ENCODE measurements at places on chromosomes 2 and 18. TPM values are rescaled to one million over a fixed set of nuclear protein-coding genes. Genes with fewer than 3 reads are reported as not detected.

DNA sequence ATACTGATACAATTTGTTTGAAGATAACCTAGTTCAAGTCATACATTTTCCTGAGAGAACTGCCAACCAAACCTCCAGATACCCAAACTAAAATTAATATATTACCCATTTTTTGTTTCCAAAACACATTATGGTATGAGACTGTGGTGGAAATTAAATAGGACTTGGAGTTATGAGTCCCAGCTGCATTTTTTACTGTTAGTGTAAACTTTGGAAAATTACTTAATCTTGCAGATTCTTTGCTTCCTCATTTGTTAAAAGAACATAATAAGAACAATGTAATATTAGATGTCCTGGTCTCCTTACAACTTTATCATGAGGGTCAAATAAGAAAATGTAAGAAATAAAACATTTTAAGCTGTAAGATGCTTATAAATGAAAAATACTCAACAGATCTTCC lies 98.2 kb upstream of the TRIB2 start:
- DNase-seq = no peak

- DNase-seq = no peak
These were observed 7.0 kb upstream of the FAM178B start for GRCh38 chr2:96993367-96993766.

DNA sequence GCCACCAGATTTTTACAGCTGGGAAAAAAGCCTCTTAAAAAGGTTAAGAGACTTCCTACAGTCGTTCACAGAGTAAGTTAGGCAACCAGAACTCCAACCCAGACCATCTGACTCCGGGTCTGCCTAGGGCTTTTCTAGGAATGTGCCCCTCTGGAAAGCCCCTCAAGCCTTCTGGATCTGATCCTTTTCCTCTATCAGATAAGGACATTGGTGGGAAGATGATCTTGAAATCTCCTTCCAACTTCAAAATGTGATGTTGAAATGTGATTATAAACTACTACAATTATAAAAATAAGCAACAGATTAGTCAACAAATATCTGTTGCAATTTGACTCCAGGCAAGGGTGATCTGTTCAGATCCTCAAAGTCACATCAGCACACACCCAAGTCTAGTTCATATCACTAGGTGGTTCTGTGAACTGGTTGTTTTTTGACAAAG lies 270.4 kb downstream of the ARHGAP15 start:
- DNase-seq = no peak

DNA sequence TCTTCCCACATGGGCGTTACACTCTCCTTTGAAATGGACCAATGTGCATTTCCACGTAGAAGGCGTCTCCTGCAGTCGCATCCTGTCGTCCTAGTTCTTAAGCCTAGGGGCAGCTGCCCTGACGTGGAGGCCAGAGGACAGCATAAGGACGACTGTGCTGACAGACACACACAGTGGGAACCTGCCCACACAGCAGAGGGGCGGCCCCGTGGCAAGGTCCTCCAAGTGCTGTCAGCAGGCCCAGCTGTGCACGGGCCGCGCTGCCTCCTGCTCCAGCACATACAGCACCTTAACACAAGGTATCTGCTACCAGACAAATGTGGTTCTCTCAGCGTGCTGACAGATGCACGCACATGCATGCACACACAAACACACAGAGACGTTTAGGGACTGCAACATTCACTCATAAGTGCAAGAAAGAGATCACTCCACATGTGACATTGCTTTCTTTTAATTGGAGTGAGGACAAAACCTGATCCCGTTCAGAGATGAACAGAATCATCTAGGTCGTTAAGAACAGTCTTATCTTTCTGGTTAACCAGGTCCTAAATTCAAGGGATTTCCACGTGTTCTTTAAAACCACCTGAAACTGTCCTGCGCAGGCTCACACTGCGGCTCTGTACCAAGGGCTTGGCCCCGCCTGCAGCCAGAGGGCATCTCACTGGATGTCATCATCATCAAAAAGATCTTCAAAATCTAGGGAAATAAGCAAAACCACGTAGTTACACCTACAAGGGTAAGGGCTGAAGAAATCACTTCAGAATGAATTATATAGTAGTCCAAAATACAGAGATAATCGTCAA lies 5.5 kb downstream of the COPS9 start:
- DNase-seq = no peak

DNA sequence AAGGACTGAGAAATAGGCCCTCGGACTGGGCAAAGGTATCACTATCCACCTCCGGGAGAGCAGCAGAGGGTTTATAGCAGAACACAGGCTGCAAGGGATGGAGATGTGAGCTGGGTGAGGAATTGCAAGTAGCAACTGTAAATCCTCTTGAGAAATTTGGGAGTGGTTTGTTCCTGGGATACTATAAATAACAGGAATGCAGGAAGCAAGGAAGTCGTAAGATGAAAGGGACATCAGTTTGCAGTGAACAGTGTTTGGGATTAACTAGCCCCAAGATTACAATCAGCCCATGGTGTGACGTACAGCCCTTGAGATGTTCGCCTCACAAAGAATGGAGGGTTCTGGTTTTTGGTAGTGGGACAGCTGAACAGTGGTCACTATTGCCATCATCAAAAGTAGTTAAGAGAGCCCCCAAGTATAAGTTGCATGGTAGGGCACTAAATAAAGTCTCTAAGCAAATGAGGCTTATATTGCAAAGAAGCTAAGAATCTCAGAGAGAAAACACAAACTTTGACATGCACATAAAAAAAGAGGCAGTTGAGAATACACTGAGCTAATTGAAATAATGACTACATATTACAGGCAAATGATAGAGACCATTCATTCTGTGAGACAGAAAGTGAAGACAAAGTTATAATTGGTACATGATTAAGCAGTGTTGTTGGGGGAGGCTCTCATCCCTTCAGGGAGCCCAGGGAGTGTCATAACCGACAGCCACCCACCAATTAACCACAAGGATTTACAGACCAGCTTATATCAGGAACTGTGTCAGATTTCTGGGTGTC lies 362.5 kb upstream of the ACVR2A start:
- DNase-seq = no peak

GRCh38 chr2:126792186-126792585 lies 106.5 kb upstream of the TEX51 start:
- DNase-seq = no peak

GRCh38 chr2:54556621-54557121 lies 100.5 kb downstream of the SPTBN1 start:
- DNase-seq = no peak

DNA sequence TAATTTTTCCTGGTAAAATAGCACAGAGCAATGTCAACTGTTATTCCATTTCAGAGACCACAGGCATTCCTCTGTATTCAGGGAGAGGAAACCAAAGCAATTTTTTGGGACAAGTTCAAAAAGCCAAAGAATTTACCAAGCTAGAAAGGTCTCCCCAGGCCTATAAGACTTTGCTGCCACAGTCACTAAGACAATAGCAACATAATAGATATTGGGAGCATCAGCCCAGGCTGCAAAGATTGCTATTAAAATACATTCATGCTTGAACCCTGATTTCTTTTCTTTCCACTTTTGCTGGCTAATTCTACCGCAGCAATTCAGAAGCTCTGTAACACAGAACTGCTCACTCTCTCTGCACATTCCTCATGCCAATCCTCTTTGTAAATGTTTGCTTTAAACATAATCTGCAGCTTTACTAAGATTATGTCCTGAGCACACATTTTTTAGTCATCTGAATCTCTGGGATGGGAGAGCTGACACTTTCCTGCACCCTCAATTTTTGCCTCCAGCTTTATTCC lies 76.3 kb downstream of the CLHC1 start:
- DNase-seq = no peak

- no peak for DNase-seq
These were observed 898.7 kb downstream of the BCL11A start for GRCh38 chr2:59654710-59655109.

GRCh38 chr2:85901155-85901554 lies 12.4 kb upstream of the ST3GAL5 start:
- no peak for DNase-seq

DNA sequence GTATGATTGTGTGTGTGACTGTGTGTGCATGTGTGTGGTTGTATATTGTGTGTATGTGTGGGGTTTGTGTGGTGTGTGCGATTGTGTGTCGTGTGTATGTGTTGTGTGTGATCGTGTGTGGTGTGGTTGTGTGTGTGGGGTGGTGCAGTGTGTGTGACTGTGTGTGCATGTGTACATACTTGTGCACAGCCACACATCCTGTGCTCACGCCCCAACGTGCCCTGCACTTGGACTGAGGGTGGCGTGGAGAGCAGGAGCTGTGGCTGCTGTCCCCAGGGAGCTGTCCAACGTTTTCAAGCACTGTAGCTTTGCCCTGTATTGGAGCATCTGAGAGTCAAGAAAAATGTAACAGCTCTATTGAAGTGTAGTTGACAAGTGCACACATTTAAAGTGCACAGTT lies 243.2 kb upstream of the HDAC4 start:
- DNase-seq = no peak

DNA sequence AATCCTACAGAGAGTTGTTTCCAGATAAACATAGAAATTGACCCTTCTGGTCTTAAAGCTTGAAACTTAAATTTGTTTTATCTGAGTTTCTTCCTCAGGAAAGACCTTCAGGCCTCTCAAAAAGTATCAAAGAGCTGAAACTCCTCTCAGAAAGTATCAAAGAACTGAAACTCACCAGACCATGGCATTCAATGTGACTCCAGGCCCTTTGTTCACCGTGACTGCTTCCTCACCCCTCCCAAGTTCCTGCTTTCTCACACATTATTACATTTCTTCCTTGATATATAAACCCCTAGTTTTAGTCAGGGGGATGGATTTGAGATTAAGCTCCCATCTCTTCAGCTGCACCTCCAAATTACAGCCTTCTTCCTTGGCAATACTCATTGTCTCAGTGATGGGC lies 6.0 kb downstream of the ANKMY1 start:
- DNase-seq = no peak

DNA sequence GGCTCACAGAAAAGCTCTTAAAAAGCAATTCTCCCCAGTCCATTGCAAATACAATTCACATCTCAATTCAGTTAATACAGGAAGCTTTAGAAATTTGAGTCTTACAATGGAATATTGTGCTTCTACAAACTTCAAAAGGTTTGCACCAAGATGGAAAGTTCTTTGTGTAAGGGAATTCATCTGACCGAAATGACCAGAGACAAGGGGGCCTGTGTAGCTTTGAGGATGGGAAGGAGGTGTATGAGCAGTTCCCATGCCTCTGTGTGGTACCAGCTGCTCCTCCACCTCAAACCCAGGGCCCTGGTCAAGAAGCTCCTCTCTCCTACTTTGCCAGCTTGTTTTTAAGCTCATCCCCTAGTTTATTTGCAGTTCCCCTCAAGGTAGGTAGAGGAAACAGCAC lies 312.8 kb upstream of the PKDCC start:
- no peak for DNase-seq

- no peak for DNase-seq
These were observed 105.0 kb downstream of the GPD2 start for GRCh38 chr2:156541229-156541628.

DNA sequence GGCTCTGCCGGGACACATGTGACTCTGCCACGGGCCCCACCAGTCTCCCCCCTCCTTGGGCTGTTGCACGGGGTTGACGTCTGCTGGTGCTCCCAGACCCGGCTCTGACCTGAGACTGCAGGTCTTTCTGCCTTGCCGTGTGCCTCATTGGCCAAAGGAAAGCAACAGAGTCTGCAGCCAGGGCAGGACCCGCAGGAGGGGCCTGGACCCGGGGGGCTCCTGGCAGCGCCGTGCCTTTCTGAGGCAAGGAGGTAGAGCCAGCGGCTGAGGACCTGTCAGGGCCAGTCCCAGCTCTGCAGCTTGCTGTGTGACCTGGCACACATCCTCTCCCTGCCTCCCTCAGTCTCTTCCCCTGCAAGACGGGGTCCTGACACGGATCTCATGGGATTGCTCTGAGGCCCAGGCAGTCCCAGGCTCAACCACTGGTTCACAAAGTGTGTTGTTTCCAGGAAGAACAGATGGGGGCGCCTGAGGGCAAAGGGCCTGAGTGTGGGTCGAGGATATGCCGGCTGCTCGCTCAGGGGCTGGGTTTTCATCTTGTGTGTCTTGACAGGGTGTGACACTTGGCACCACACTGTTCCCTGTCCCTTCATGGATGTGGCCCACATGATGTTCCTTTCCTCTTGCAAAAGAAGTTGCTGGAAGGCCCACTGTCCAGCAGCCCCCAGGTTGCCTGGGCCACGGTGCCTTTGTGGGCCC lies 9.0 kb downstream of the CAPN10 start:
- DNase-seq = no peak

- DNase-seq = no peak
These were observed 218.6 kb downstream of the DYM start for GRCh38 chr18:49241852-49242251.

DNA sequence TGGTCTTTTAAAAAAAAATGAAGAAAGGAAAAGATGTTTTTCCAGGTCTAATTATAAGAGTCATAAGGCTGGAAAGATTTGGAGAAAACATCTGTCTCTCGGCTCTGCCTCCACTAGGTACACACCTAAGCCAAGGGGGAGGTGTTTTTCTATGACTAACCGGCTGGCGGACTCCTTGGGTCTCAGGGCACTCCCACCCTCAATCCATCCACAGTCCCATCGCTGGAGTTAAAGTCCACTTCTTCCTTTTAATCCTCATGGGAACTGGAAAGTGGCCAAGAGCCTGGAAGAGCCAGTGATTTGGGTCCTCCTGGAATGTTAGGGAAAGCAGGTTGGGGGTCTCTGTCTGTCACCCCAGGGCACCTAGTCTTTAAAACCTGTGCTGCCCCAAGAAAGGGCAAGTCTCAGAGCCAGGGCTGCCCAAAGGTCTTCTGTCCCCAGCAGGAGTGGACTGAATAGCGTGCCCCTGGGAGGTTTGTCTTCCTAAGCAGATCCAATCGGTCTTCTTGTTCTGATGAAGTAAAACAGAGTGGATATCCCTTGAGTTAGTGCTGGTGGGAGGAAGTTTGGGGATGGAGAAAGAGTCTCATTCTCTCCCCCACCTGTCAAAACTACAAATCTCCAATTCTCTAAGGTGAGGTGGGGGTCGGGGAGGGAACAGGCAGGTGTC lies 66.4 kb downstream of the MCFD2 start:
- no peak for DNase-seq

GRCh38 chr2:203621981-203622515 lies 84.4 kb upstream of the CD28 start:
- no peak for DNase-seq

GRCh38 chr18:65468881-65469280 lies 281.9 kb upstream of the CDH7 start:
- no peak for DNase-seq

GRCh38 chr2:70556608-70557007 lies 3.0 kb upstream of the TGFA start:
- no peak for DNase-seq

The PCARE gene
- polyA plus RNA-seq = 0.05 TPM

The NTSR2 gene
- not detected for polyA plus RNA-seq

The KCNK3 gene
- 1.4 TPM for polyA plus RNA-seq

The UGT1A4 gene
- polyA plus RNA-seq = not detected

The DRC1 gene
- polyA plus RNA-seq = 3.5 TPM

The NOSTRIN gene
- 34.0 TPM for polyA plus RNA-seq

The FBXO41 gene
- polyA plus RNA-seq = 2.2 TPM

The CABYR gene
- 7.5 TPM for polyA plus RNA-seq

The ARHGAP28 gene
- 69.6 TPM for polyA plus RNA-seq

The DLX1 gene
- 0.62 TPM for polyA plus RNA-seq

The CKAP2L gene
- 18.8 TPM for polyA plus RNA-seq

The SLC19A3 gene
- polyA plus RNA-seq = 11.0 TPM

Measured in left renal pelvis (tissue), 4 donors.